ENCODE measurements at places on chromosomes 2 and 18.

- DNase-seq, result no peak
These were observed 156.0 kb downstream of the SLC4A3 start for GRCh38 chr2:219783359-219783975.

GRCh38 chr2:33013684-33014110 lies 66.9 kb downstream of the LTBP1 start:
- DNase-seq, result no peak

GRCh38 chr2:151946899-151947812 lies 118.9 kb upstream of the ARL5A start:
- peak; percentile 42 for DNase-seq

DNA sequence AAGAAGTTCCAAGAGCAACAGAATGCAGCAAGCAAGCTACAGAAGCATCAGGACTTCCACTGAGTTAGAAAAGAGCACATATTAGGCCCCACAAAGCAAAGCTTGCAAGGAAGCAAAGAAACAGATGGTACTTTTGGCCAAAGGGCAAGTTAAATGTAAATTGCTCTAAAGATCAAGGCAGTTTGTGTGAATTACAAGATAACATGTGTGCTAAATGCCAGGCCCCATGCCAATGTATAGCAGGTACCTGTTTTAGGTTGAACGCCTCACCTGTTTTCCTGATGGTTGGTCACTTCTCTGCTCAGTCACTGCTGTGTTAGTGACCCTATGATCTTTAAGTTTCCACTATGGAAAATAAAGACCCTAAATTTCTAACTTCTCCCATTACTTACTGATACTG lies 606.5 kb upstream of the GYPC start:
- DNase-seq, result no peak
